ENCODE measurements at places on chromosomes 12 and 14.

DNA sequence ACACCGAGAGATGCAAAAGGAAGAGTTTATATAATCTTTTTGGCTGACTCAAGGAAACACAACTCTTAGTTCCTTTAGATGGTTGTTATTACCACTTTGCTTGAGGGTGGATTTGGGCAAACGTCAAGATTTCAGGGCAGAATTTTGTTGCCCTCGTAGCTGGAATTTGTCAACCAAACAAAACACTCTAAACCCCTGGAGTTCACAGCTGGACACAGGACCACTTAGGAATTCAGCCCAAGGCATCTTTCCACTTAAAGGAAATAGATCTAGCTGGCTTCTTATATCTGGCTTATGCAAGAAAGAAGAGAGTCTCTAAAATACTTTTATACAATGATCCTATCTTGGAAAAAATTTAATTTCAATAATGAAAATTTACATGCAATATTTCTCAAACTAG, 237.8 kb upstream of the LRIG3 start:
- no peak for DNase-seq

GRCh38 chr12:74641694-74642093, 104.1 kb downstream of the ATXN7L3B start:
- DNase-seq, result no peak

GRCh38 chr12:21485998-21486397, 15.4 kb downstream of the RECQL start:
- DNase-seq, result no peak

DNA sequence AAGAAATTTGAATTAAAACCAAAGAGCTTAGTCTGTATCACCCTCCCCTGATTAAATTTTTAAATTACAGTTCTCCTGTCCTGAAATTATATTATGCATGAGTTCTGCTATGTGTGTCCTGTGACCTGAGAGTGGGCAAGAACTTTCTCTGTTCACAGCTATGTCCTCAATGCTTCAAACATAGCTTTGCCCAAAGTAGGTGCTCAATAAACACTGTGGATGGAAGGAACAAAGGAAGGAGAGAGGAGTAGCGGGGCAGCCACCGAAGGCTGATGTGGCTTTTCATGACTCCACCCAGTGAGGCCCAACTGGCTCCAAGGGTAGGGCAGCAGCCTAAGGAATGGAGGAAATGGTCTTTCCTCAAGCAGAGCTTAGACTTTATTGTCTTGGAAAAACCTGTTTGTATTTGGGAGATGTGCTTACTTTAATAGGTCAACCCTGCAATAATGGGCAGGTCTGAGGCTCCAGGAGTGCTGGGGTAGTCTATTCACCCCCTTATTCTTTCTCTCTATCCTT, 7.6 kb upstream of the MARK3 start:
- no peak for DNase-seq

DNA sequence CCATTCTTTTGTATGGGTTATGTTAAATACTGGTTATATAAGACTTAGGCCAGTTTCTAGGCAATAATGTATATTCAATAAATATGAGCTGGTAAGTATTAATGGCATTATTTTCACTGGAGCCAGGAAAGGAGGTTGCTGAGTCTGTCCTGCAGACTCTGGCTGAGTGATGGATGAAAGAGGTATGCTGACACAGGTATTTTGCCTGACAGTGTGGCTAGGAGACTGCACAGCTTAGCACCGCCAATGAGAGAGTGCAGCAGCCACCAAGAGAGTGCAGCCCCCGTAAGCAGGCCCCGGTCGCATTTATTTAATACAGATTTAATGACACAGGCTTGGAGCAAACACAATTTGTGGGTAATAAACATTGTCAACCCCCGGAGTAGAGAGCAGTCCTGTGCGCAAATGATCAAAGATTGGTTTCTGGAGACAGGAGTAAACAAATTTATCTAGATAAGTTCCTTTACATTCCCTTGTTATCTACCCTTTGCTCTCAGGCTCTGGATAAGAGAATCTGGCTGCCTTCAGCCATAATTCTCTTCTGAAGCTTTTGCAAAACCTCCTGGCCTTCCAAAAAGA, 37.4 kb downstream of the TMTC3 start:
- DNase-seq, result no peak

GRCh38 chr12:22656831-22657230, 31.9 kb downstream of the ETNK1 start:
- no peak for DNase-seq

GRCh38 chr12:47772094-47772660, 861 bp upstream of the SLC48A1 start:
- no peak for DNase-seq

Measured in NCI-H2081 treated with DMSO at 0.1 percent for 48 hours (cell line).